Head of caudate nucleus (tissue), 42 donors: ENCODE measurements at places on chromosomes 11 and 22.

DNA sequence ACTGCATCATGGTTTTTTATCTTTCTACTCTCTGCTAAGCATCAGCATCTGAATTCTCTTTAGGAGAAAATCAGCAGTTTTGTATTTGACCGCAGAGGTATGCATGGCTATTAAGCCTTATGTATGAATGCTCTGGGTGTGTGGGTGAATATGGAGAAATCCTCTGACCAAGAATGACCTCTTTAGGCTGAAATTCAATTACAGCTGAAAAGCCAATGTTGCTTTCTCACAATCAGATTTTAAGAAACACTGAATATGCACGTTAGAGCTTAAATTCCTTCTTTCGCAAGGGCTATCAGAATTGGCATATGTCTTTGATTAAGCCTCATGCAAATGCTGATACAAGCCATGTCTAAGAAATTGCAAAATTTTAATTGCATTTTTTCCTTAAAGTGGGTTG is 43.2 kb downstream of the ARHGAP42 start:
- no peak for DNase-seq

DNA sequence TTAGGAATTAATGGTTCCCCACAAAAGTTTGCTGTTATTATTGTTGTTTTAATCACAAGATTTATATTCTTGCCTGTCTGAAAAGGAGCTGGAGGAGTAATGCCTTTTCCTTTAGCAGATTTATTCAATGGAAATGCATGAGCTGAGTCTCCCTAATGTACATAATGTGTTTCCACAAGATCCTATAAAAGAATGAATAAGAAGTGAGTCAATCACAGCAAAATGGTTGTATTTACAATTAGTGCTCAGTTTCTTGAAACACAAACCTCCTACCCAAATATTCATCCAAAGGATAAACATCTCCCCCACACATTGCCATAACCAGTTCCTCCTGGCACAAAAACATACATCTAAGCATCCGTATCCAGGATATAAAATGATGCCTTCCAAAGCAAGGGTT is 33.3 kb downstream of the ME3 start:
- DNase-seq = no peak

- no peak for DNase-seq
Observed at GRCh38 chr11:122812638-122813037, 25.7 kb upstream of the CRTAM start.

- DNase-seq = no peak
Observed at GRCh38 chr11:7004482-7004881, 15.7 kb downstream of the ZNF214 start.

GRCh38 chr11:71338801-71339395 is 86.5 kb upstream of the SHANK2 start:
- no peak for DNase-seq

GRCh38 chr22:25282346-25282670 is 62.9 kb downstream of the CRYBB2 start:
- no peak for DNase-seq

- DNase-seq = peak; percentile 76
Observed at GRCh38 chr11:20353829-20354434, 9.6 kb upstream of the HTATIP2 start.

GRCh38 chr11:87265979-87266378 is 228.2 kb downstream of the TMEM135 start:
- no peak for DNase-seq

DNA sequence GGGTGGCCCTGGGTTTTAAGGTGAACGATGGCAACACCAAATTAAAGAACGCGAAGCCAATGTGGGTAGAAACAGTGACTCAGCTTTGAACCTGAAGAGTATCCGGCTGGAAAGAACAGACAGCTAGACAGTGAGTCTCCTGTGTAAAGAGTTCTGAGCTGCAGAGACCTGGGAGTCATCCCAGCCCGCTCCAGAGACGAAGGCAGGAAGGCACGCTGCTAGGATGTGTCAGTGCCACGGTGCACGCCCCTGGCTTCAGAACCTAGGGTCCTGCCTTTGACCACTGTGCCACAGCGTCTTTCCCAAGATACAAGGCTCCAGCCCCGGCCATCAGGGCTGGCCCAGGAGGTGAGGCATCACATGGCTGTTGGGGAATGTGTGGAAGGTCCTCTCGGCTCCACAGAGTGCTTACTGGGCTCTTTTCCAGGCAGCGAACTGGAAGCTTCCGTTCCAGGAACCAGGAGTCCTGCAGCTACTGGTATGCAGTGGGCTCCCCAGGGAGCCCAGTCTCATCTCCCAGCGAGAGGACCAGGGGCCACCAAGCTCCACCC is 29.9 kb downstream of the LRFN4 start:
- DNase-seq = no peak

GRCh38 chr11:121237686-121238658 is 54.6 kb upstream of the SC5D start:
- no peak for DNase-seq

- no peak for DNase-seq
Observed at GRCh38 chr22:38171927-38172831, 9.5 kb downstream of the PLA2G6 start.

DNA sequence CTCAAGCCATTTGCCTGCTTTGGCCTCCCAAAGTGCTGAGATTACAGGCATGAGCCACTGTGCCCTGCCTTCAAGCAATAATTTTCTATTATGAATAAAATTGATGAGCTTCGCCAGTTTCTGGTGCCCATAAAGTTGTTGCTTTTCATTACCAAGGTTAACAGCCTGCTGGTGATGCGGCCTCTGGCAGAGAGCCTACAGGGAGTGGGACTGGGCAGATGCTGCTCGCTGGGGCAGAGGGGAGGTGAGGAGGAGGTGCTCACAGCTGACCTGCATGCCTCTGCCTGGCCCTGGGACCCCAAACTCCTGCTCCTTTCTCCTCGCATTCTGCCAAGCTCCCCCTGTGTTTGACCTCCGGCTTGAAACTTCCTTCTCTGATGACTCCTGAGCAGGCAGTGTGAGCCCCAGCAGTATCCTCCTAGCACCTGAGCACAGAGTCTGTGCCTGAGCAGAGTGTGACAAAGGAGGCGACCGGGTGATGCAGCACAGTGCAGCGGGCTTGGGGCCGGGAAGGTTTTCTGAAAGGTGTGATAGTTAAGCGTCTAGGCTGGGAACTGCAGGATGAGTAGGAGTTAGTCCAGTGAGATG is 56.1 kb upstream of the B3GAT1 start:
- no peak for DNase-seq

- DNase-seq = no peak
Observed at GRCh38 chr22:27873472-27873871, 45.6 kb downstream of the PITPNB start.

DNA sequence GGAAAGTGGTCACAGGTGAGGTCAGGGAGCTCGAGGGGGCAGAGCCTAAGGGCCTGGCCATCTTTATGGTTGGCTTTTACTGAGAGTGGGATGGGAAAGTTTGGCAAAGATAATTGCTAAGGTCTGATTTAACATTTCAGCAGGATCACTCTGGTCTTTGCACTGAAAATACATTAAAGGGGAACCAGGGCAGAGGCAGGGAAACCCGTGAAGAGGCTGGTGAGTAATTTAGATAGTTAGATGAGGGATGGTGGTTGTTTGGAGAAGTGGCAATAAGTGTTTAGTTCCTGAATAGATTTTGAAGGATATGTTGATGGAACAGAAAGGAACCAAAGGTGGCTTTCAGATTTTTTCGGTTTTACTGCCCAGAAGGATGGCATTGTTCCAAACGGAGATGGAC is 50.8 kb downstream of the SCN3B start:
- no peak for DNase-seq

DNA sequence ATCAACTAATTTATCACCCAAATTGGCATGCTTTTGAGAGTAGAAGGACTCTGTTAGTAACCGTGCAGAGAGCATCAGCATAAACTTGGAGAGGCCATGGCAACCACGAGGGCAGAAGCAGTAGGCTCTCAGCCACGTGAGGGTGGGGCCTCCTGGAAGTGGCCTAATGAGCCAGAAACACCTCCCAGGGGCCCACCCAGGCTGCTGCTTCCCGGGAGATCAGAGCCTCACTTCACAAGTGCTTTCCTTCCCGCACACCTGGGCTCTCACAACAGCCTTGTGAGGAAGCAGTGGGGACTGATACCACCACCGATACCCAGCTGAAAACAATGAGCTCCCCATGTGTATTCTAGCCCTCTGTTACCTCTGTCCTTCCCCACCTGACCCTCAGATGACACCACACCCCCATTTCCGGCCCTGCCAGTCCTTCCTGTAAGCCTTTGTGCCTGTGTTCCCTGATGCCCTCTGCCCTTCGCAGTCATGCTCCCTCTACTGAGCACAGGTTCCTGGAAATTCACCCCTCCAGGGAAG is 17.0 kb downstream of the TRIM29 start:
- DNase-seq = no peak

DNA sequence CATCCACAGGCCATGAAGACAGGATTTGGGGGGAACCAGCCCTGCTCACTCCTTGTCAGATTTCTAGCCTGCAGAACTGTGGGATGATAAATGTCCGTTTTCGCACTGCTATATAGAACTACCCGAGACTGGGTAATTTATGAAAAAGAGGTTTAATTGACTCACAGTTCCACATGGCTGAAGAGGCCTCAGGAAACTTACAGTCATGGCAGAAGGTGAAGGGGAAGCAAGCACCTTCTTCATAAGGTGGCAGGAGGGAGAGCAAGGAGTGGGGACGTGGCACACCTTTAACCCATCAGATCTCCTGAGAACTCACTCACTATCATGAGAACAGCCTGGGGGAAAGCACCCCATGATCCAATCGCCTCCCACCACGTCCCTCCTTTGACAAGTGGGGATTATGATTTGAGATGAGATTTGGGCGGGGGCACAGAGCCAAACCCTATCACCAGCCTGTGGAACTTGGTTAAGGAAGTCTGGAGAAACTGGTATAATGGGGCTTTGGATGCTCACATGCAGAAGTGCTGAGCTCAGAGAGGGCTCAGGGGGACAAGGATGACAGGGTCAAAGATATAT is 50.7 kb downstream of the MYEOV start:
- DNase-seq = no peak

DNA sequence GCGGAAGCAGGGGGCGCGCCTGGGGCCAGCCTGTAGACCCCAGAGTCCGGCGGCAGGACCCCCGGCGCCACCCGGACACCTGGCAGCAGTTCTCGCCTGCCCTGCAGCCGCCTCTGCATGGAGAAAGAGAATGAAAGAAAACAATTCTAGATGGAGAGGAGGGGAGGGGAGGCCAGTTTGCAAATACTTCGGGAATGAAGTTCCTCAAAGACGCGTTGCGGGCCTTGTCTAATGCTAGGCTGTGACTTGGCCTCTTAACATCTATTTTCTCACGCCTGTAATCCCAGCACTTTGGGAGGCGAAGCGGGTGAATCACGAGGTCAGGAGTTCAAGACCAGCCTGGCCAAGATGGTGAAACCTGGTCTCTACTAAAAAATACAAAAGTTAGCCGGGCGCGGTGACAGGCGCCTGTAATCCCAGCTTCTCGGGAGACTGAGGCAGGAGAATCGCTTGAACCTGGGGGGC is 2.1 kb upstream of the BARX2 start:
- DNase-seq = no peak

- DNase-seq = no peak
Observed at GRCh38 chr22:17890892-17891291, 116.6 kb upstream of the BID start.

DNA sequence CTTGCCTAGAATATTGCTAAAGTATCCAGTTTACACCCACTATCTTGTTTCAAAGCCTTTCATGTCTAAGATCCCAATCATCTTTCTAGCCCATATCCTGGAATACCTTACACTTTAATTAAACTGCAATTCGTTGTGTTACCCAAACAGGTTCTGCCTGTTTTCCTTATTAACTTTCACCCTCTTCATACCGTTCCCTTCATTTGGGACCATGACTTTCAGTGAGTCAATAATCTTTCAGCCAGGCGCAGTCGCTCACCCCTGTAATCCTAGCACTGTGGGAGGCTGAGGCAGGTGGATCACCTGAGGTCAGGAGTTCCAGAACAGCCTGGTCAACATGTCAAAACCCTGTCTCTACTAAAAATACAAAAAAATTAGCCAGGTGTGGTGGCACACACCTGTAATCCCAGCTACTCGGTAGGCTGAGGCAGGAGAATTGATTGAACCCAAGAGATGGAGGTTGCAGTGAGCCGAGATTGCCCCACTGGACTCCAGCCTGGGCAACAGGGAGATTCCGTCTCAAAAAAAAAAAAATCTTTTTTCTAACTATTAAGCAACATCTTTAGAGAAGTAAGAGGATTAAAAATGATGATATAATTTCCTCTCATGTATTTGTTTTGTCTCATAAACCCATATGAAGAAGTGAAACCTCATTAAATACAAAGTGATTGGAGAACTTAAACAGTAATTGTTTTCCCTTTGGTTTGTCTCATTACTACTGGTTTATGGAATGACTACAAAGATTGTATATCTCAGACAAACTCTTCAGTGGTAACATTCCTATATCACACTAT is 20.7 kb downstream of the DMC1 start:
- no peak for DNase-seq

GRCh38 chr11:9617940-9618339 is 44.5 kb downstream of the WEE1 start:
- DNase-seq = no peak

DNA sequence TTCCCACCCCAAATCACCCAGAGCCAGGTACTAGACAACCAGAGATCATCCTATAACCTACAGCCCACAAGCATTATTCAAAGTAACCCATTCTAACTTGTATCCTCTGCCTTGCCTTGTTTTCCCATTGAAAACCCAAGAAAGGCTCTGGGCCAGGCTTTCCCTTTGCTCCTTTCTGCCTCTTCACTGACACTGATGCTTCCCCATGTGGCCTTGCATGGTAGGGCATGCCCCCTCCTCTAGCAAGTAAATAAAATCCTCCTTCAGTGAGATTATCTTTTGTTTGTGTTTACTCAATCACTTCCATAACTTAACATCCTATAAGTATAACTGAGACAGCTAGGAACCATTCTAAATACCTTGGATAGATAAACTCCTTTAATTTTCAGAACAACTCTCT is 65.6 kb upstream of the FAR1 start:
- no peak for DNase-seq

GRCh38 chr11:128927683-128928336 is 14.9 kb downstream of the TP53AIP1 start:
- DNase-seq = no peak

DNA sequence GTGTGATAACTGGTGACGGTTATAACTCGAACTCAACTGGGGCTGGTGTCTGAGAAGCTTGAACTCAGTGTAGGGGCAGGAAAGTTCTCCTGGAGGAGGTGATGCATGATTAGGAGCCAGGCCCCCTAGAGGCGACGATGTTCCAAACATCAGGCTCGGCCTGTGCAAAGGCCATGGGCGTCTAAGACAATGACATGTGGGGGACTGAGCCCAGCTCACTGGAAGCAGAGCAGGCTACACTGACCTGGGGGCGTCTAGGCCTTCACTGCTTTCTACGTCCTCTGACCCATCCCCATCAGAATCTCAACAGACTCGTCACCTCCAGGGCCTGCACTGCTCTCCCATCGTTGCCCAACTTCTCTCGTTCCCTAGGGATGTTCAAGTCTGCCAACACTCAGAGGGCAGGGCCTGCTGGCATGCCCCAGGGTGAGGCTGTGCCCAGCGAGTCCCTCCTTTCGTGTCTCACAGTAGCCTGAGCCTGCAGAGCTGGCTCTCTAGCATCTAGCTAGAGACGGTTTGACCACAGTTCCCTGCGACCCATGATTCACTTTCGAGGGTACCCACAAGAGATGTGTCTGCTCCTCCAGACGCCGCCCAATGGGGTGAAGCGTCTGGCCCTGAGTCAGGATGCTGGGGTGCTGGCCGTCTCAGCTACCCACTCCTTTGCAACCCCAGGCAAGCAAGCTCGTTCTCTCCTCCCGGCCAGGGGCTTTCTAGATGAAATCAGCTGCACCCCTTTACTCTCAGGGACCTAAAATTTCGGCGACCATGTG is 1.1 kb upstream of the ATG16L2 start:
- peak; percentile 68 for DNase-seq
